ENCODE measurements at places on chromosomes 1 and 21.

DNA sequence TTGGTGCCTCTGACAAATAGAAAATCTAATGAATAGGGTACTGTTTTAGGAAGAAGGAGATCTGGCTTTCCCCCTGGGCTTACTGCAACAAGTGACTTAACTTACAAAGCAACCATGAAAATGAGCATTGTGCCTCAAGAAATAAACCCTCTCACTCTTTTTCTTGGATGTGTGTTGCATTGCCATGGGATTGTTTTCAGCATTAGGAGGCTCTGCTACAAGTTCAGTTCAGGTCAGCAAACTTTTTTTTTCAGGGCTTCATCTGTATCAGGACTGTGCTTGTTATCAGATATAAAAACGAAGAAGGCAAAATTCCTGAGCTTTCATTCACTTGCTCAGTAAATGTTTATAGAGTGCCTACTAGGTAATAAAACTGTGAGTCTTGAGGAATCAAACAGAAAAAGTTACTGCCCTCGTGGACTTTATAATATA lies 37.8 kb upstream of the DOCK7 start:
- no peak for DNase-seq

DNA sequence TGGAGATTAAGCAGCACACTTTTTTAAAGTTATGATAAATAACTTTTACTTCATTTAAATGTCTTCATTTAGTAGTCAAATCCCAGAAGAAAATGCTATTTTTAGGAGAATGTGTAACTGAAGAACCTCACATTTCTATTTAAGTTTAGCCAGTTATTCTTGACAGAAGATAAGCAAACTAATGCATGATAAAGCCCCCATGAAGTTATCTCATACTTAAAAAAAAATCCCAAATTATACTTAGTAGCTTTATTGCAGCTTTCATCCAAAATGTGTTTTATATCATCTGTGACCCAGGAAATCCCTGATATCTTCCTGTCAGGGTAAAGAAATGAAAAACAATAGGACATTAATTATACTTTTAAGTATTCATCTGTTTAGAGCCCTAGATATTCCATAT lies 124.8 kb upstream of the SYT6 start:
- DNase-seq, result no peak

DNA sequence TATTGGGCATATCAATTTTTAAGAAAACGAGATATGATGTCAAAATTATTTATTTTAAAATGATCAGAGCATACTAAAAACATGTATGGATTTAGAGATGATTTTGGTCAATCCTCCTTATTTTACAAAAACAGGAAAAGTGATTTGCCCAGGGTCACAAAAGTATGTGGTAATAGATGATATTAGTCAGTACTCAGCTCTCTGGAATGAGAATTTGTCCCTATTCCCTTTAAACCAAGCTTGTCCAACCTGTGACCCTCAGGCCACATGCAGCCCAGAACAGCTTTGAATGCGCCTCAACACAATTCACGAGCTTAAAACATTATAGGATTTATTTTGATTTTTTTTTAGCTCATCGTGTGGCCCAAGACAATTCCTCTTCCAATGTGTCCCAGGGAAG lies 104.7 kb downstream of the AKT3 start:
- no peak for DNase-seq

- DNase-seq, result no peak
Observed at GRCh38 chr21:42784896-42785451, 94.4 kb downstream of the WDR4 start.

DNA sequence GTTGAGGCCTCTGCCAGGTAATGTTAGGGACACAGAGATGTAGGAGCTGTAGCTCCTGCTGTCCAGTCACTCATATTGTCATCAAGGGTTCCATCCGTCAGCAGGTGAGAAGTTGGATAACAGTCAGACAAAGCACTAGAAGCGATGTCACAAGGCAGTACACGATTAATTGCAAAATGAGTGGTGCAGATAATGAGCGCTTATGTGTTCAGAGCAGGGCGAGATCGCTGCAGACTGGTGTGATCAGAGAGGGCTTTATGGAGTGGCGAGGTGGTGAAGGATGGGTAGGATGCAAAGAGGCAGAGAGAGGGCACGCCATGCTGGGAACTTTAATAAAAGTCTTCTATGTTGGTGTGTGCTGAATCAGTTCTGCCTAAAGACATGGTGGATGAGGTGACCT lies 8.8 kb downstream of the TMCC2 start:
- no peak for DNase-seq

GRCh38 chr1:165542015-165542631 lies 1.7 kb upstream of the LRRC52 start:
- no peak for DNase-seq

All from AG09309 (cell line).